ENCODE measurements at places on chromosomes 16 and 17.

DNA sequence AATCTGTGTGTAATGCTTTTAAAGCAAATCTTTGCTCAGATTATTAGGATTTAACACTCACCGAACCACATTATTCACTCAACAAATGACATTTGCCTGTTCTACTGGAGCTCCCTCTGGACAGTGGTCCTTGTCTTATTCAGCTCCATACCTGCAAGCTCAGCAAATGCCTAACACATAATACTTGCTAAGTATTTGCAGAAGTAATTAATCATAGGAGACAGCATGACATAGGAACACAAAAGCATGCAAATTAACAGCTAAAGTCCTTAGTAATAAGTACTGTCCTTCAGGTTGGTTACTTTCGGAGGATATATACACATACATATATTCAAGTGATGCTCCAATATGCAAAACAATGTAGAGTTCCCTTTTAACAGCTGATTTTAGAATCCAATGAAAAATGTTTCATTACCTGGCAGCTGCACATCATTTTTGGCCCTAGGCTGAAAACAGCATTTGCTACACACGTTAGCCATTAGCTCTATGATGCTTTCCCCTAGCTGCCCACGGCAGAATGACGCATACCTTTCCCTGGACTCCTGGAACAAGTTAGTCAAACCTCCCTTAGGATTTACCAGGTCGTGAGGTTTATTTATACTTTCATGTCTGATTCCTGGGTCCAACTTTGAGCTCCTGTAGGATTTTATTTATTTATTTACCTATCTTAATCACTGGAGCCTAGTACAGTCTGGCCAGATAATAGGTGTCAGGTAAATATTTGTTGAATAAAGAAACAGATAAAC is 8.6 kb downstream of the BRD7 start:
- DNase-seq, result no peak

GRCh38 chr16:66275775-66276428 is 90.6 kb upstream of the CDH5 start:
- peak; percentile 68 for DNase-seq

- DNase-seq, result no peak
These were observed 5.1 kb downstream of the CALCOCO2 start for GRCh38 chr17:48835971-48836370.

DNA sequence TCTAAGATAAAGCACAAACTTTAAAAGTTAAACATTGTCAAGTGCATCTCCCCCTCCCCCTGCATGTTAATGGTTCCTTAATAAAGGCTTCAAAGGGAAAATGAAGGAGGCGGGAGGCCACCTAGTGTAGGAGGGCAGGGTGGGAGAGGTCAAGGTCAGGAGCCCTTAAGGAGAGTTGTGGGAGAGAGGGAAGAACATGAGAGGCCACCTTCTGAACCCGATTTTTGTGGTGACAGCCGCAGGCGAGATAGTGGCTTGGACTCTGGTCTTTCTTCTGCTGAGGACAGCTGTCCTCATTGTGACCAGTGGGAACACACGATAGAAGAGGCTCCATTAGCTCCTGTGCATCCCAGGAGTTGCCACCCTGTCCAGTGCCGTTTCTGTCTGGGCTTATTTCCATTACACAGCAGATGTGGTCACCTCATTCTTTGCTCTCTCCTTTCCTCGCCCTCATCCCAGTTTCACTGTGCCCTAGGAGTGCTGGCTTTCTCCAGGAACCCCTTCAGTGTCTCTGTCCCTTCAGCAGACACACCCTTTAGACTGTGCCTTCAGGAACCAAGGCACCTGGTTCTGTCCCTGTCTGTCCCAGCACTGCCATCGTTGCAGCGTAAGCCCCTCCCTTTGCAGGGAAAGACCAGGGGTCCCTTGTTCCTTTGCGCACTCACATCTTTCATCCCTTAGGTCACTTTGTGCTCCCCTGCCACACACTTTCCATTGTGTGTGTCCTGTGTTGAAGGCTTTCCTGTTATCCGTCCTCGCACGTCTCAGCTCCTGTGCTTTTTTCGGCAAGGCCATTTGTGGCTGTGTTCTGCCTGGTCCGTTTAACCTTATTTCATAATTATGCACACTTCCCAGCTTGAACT is 7.5 kb downstream of the SEC14L1 start:
- no peak for DNase-seq

DNA sequence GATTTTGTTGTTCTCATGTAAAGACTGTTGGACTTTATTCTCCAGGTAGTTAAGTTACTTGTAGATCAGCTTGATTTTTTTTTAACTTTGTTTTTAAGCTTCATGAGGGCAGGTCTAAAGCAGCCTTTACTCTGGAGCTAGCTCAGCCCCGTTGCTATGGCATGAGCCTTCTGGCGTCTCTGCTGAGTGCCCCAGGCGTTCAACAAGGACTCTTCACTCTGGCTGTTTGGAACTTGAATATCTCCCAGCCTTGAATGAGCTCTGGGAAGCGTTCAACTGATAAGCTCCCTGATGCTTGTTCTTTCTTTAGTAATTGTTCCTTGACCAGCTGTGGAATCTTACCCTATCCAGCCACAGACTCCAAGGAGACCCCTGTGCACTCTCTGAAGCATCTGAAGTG is 82.3 kb downstream of the GNAO1 start:
- DNase-seq, result no peak

GRCh38 chr16:85628265-85628556 is 15.1 kb downstream of the GSE1 start:
- no peak for DNase-seq

DNA sequence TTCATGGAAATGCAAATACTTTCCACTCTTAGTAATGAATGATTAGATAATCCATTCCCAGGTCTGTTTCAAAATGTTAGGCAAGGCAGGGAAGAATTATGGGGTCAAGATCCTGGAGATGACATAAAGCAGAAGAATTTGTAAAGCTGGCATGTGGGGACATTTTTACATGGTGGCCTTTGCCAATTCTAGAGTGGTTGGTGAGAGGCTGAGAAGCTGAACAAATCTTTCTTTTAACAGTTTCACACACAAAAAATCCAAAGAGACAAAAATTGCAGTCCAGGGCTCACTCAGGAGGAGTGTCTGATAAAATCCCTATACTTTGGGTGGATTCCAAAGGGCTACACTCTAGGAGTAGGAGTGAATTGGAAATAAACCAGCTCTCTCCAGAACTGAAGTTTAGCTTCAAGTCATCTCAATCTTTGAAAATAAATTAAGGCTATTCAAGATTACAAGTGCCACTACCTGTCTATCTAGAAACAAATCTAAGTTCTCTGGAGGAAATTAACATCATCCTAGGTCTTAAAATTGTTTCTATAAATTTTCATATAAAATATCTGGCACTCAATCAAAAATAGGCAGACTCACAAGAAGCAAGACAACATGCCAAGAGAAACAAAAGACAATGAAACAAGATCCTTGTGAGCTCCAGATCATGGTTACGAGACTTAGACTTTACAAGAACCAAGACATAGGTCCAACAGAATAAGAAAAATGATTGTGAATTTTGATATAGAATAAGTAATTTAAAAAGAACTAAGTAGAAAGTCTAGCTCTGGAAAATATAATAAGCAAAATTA is 113.0 kb upstream of the AXIN2 start:
- DNase-seq, result no peak

- DNase-seq, result no peak
These were observed 147.3 kb downstream of the PCTP start for GRCh38 chr17:55898195-55898594.

DNA sequence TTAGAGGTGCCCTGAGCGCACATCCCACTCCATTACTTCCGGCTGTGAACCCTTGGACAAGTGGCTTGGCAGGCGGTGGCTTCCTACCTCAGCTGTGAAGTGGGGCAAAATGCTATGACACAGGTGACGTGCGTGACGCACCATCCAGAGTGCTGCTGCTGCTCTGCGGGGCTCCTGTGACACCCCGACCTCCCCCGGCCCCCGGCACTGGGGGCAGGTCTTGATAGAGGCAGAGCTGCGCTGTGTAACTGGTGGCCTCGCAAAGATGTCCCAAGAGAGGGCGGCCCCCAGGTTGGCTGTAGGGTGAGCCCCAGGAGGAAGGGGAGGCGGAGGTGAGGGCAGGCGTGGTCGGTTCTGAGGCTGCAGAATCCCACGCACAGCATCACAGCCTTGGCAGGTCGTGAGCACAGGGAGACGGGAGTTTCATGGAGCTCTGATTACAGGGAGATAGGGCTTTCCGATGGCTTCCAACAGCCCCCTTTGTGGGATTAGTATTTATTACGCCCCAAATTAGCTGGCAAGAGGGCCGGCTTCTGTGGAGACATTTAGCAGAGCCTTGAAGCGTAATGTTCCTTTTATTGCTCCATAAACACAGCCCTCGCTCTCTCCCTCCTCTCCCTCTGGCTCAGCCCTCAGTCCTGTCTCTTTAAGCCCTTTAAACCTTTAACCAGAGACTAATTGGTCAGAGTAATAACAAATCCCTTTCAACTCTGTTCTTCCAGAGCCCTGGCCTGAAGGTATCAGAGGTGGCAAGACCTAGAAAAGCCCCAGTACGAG is 328.1 kb downstream of the C16orf95 start:
- DNase-seq, result no peak

DNA sequence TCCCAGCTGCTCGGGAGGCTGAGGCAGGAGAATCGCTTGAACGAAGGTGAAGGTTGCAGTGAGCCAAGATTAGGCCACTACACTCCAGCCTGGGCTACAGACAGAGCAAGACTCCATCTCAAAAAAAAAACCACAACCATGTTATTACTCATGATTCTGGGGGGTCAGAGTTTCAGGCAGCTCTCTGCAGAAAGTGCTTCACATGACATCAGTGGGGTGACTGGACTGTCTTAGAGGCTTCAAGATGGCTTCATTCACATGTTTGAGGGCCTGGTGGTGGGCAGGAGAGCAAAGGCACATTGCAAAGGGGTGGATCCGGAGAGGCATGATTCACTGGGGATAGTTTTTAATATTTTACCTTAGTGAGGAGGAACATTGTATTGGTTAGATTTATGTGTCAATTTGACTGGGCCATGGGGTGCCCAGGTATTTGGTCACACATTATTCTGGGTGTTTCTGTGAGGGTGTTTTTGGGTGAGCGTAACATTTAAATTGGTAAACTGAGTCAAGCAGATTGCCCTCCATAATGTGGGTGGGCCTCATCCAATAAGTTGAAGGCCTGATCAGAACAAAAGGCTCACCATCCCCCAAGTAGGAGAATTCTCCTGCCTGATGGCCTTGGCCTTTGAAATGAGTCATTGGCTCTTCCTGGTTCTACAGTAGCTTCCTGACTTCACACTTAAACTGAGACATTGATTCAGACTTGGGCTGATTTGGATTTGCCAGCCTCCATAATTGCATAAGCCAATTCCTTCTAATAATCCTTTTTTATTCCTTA is 109.8 kb downstream of the GOSR1 start:
- DNase-seq, result peak; percentile 49

GRCh38 chr17:16488186-16488967 is 3.6 kb downstream of the LRRC75A start:
- peak; percentile 59 for DNase-seq

- DNase-seq, result no peak
These were observed 25.7 kb downstream of the PHKB start for GRCh38 chr16:47486856-47487255.

GRCh38 chr16:88905563-88905962 is 39.1 kb upstream of the PABPN1L start:
- no peak for DNase-seq

GRCh38 chr16:20323591-20324117 is 3.7 kb downstream of the GP2 start:
- DNase-seq, result no peak

- no peak for DNase-seq
These were observed 897 bp downstream of the TP53I13 start for GRCh38 chr17:29569245-29569950.

GRCh38 chr16:49619811-49620157 is 236.1 kb downstream of the ZNF423 start:
- DNase-seq, result no peak

GRCh38 chr17:10574324-10574723 is 24.9 kb upstream of the MYH2 start:
- no peak for DNase-seq

- no peak for DNase-seq
These were observed 29.6 kb downstream of the CLUAP1 start for GRCh38 chr16:3530371-3530914.

- DNase-seq, result no peak
These were observed 464.1 kb upstream of the SALL1 start for GRCh38 chr16:51615141-51615540.

- DNase-seq, result peak; percentile 68
These were observed 4.3 kb upstream of the GSG1L start for GRCh38 chr16:28067604-28068379.

DNA sequence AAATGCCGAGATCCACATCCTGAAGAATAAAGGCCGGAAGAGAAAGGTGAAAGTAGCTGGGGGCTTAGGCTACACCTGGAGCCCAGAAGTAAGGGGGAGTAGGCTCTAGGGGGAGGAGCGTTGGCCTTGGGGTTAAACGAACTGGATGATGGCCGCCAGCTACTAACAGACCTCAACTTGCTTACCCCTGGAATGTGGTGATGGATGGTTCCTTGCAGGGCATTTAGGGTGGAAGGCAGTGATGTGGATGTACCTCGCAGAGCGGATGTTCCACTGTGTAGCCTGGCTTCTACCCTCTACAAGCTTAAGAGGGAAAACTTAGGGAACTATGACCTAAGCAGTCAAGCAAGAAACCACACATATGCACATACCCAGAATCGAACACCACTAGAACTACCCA is 2.3 kb upstream of the MAZ start:
- no peak for DNase-seq

- no peak for DNase-seq
These were observed 7.1 kb upstream of the DCAF7 start for GRCh38 chr17:63542942-63543821.

GRCh38 chr16:84751947-84752346 is 52.1 kb downstream of the USP10 start:
- DNase-seq, result no peak

GRCh38 chr17:58684003-58684402 is 7.8 kb downstream of the TEX14 start:
- no peak for DNase-seq

DNA sequence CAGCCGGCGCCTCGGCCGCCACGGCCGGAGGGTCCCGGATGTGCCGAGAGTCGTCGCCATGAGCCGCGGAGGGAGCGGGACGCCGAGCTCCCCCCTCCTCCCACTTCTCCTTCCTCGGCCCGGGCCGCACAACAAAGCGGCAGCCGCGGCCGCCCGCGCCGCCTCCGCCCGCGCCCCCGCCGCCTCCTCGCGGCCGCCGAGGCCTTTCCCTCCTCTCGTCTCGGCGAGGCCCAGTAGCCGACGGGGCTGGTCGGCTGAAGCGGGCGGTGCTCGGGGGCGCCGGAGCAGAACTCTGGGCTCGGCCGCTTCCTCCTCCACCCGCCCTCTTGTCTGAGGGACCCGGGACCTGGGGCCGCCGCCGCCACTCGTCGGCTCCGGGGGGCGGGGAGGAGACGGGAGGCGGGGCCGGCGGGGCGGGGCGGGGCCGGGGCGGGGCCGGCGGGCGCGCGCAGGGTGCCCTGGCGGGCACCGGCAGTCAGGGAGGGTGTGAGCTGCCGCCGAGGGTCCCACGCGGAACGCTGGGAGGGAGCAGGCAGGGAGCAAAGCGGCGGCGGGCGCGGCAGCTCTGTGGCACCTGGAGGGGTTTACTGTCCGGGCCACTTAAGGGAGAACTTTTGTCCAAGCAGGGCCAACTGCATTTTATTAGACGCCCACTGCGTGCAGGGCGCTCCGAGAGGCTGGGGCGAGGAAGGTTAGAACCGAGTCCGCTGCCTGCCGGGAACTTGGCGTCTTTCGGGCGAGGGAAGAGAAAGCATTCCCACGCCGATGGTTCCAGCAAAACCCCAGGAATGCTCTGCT is at the start of gene SMURF2:
TSS of gene SMURF2 (minus strand) at position 332 of the 798 bp plus-strand sequence. CDS start 427 bp downstream, outside the sequence.
- peak; percentile 74 for DNase-seq

- DNase-seq, result no peak
These were observed 37.1 kb upstream of the MGAT5B start for GRCh38 chr17:76830987-76831715.

Data from cardiac muscle cell (in vitro differentiated cells and primary cell).